ENCODE measurements at places on chromosomes 3 and 15.
A peak's percentile ranks its signal among the peaks of the same experiment; 100 is the strongest.

- no peak overlapping the region for H3K27ac ChIP-seq
- no peak overlapping the region for H3K4me3 ChIP-seq
- no peaks in the 10 kb centered on the region for H3K36me3 ChIP-seq
- DNase-seq = peak; percentile 5
Measured at GRCh38 chr3:169624533-169624972, 39.0 kb downstream of the MECOM start.

DNA sequence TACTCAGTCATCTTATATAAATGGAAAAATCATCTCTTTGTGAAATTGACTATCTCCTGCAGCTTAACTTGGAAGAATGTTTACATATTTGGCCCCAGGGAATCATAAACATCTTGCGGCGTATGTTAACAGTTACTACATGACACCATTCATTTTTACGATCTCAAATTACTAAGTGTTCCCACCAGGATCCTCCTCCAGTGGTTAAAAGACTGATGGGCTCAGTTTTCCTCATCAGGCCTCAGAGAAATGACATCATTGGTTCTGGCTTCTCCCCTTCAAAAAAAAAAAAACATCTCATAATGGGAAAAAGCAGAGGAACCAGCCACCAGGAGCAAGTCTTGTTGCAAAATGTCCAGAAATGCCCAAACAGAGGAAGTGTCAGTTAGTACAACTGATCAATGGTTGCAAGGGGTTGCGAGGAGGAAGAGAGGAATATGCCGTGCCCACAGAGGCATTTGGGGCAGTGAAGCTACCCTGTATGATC lies 70.5 kb upstream of the LIPC start:
- no peak overlapping the region for H3K27ac ChIP-seq
- peaks cover 5% of the 10 kb centered on the region for H3K27me3 ChIP-seq
- H3K4me1 ChIP-seq = no peaks in the 10 kb centered on the region
- DNase-seq = peak; percentile 59

DNA sequence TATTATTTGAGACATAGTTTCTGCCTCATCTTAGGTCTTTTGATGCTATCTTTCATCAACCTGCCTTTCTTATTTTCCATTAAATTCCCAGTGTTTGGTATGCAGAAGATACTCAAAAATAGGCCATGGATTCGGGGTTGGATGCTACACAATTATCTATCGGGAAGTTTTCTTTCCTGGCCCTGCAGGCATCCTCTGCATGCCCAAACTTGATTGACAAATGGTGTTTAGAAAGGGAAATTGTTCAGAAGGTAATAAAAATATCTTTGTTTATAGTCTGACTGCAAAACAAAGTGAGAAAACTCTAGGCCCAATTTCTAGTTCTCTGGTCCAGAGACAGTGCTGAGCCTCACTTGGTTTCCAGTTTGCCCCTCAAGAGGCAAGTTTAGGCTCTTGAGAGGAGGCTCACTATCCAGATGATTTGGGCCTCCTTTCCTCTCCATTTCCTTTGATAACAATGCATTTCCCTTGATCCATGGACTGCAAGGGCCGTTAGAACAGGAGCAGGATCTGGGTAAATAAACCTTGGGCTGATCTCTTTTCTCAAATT lies 157.1 kb upstream of the DPH6 start:
- no peaks in the 10 kb centered on the region for H3K27me3 ChIP-seq
- peaks cover 21% of the 10 kb centered on the region for H3K4me1 ChIP-seq
- H3K4me3 ChIP-seq = no peak overlapping the region
- no peaks in the 10 kb centered on the region for H3K36me3 ChIP-seq
- H3K27ac ChIP-seq = no peak overlapping the region

GRCh38 chr3:187016639-187017345 lies 86.5 kb downstream of the ST6GAL1 start:
- no peaks in the 10 kb centered on the region for H3K4me1 ChIP-seq
- no peaks in the 10 kb centered on the region for H3K36me3 ChIP-seq

DNA sequence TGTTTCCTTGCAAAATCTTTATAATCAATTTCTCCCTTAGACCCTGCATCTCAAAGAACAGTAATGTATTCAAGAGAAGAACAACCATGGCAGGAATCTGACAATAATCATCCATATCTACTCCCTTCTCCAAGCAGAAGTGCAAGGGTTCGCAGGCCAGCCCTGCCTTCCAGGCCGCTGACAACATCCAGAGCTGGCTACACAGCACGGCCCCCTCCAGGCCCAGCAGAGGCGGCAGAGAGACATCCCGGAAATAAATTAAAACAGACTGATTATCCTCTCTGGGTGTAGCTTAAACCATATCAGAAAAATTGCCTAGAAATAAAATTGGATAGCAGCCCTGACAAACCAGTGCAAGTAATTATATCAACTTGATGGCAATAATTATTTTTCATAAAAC lies 223.3 kb downstream of the FAM43A start:
- H3K4me3 ChIP-seq = no peak overlapping the region
- no peak for DNase-seq
- H3K36me3 ChIP-seq = no peaks in the 10 kb centered on the region
- H3K4me1 ChIP-seq = no peaks in the 10 kb centered on the region

- H3K27ac ChIP-seq = no peak overlapping the region
- DNase-seq = no peak
- no peak overlapping the region for H3K4me3 ChIP-seq
- H3K36me3 ChIP-seq = no peaks in the 10 kb centered on the region
- no peaks in the 10 kb centered on the region for H3K27me3 ChIP-seq
Measured at GRCh38 chr15:49441356-49441755, 18.3 kb downstream of the FGF7 start.

GRCh38 chr15:37638691-37639090 lies 295.7 kb upstream of the TMCO5A start:
- DNase-seq = no peak
- H3K27me3 ChIP-seq = no peaks in the 10 kb centered on the region
- H3K36me3 ChIP-seq = no peaks in the 10 kb centered on the region
- H3K27ac ChIP-seq = no peak overlapping the region

DNA sequence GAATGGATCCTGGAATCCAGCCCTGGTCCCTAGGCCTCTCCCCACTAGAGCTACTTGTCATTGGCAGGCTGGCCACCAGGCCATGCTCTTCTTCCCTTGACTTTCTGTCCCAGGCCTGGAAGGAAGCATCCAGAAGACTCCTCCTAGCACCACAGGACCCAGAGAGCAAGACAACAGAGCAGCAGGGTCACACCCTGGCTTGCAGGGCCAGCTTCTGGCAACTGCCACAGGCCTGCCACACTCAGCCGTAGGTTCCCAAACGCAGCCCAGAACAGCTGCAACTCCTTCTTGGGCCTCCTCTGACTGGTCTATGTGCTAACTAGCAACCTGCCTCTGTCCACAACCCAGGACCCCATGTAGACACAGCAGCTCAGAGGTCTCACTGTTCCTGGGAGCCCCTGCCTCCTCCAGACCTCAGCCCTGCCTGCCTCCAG lies 36.8 kb upstream of the RPL32 start:
- H3K4me3 ChIP-seq = no peak overlapping the region
- no peak overlapping the region for H3K27ac ChIP-seq
- DNase-seq = no peak
- H3K36me3 ChIP-seq = no peaks in the 10 kb centered on the region

- no peaks in the 10 kb centered on the region for H3K4me1 ChIP-seq
- H3K4me3 ChIP-seq = no peak overlapping the region
- no peak for DNase-seq
- H3K36me3 ChIP-seq = no peaks in the 10 kb centered on the region
- H3K27me3 ChIP-seq = no peaks in the 10 kb centered on the region
- H3K27ac ChIP-seq = no peak overlapping the region
Measured at GRCh38 chr3:11072631-11073030, 80.1 kb downstream of the SLC6A1 start.

DNA sequence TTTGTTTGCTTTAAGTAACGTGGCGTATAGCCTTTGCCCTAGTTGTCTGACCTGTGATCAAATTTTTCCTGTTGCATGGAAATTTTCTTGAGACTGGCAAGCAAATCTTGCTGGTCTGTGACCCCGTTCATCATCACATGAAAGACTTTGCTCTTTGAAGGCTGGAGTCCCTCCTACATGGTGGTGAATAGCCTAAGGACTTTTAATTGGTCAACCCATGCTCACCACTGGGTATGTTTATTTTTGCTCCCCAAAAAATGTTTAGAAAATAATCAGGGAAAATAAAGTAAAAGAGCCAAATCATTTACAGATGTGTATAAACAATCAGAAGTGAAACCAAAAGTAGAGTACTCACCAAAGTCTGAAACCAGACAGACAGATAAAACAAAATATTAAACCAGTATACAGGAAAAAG lies 1075.3 kb upstream of the ALCAM start:
- H3K4me3 ChIP-seq = no peak overlapping the region
- no peak for DNase-seq
- no peak overlapping the region for H3K27ac ChIP-seq
- no peaks in the 10 kb centered on the region for H3K36me3 ChIP-seq
- H3K4me1 ChIP-seq = peaks cover 3% of the 10 kb centered on the region

GRCh38 chr3:170081079-170081741 lies 43.4 kb downstream of the GPR160 start:
- no peaks in the 10 kb centered on the region for H3K4me1 ChIP-seq
- no peak overlapping the region for H3K4me3 ChIP-seq
- peak; percentile 79 for DNase-seq
- peaks cover 4% of the 10 kb centered on the region for H3K36me3 ChIP-seq
- no peaks in the 10 kb centered on the region for H3K27me3 ChIP-seq
- H3K27ac ChIP-seq = no peak overlapping the region

GRCh38 chr3:66555214-66555844 lies 54.5 kb upstream of the LRIG1 start:
- DNase-seq = no peak
- no peaks in the 10 kb centered on the region for H3K4me1 ChIP-seq
- no peaks in the 10 kb centered on the region for H3K27me3 ChIP-seq
- no peaks in the 10 kb centered on the region for H3K36me3 ChIP-seq
